ELF-1 (cell line): ENCODE measurements at places on chromosomes 4 and X.

- no peak for DNase-seq
Observed at GRCh38 chr4:98528882-98529281, 129.5 kb downstream of the TSPAN5 start.

DNA sequence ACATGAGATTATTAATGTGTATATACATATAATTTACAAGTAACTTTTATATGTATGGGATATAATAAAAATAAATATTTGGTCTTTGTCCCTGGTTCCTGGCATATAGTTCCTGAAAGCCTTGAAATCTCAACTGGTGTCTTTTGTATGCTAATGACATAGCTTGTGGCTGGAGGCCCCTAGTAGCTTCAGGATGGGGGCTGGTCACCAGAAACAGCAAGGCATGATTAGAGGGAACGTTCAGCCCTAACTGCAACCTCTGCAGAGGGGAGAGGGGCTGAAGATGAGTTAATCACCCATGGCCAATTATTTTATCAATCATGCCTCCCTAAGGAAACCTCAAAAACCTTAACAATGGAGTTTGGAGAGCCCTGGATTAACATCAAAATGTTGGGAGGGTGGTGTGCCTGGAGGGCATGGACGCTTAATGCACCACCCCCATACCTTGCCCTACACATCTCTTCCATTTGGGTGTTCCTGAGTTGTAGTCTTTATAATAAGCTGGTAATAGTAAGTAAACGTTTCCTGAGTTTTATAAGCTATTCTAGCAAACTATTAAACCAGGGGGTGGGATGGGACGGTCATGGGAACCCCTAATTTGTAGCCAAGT is 21.3 kb downstream of the PIN4 start:
- peak; percentile 48 for DNase-seq

DNA sequence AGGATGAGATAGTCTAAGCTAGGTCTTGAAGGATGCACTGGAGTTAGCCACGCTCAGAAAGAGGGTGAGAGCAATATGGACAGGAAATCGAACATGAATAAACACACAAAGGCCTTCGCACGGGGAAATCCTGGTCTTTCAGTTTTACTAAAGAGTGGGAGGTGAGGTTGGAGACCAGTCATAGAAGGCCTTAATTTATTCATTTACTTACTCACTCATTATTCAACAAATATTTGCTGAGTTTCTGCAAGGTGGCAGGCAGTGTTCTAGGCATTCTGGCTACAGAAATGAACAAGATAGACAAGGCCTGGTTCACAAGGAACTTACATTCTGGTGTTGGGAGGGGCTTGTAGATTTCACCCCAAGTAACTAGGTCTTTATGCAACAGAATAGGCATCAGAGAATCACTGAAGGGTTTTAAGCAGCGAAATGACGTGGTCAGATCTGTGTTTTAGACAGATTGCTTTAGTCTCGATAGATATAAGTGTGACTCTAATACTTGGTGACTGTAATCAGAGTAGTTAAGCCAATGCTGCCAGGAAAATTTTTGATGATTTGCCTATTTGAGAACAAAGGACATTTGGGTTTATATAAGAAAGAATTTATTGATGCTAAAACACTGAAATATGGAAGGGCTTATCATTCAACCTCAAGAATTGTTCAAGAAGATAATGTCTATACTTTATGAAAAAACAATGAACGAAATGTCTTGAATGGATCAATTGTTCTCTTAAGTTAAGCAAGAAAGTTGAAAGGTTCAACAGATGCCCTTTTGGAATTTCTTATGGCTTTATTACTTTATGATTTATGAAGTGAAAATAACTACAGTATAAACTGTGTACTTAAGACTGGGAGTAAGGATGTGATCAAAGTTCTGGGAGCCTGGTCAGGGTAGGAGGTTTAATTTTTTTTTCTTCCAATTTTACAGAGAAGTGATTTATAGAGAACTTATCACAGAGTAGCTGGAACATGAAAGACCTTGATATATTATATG is 184.4 kb upstream of the CASK start:
- no peak for DNase-seq

DNA sequence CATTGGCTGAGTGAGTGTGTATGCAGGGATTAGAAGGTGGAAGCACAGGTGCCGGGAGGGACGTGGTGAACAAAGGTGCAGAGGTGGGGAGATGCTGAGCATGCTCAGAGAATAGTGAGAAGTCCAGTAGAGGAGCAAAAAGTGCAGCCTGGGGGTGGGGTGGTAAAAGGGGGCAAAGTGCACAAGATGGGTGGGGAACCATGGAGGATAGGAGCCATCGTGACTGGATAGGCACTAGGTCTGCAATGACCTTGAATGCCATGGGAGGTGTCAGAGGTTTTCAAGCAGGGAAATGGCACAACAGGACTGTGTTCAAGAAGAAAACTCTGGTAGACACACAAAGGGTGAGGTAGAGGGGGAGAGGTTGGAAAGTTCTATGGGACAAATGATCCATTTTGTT is 6.6 kb upstream of the DDX3X start:
- DNase-seq = no peak

- peak; percentile 86 for DNase-seq
Observed at GRCh38 chr4:119598521-119598920, 30.1 kb downstream of the PDE5A start.

DNA sequence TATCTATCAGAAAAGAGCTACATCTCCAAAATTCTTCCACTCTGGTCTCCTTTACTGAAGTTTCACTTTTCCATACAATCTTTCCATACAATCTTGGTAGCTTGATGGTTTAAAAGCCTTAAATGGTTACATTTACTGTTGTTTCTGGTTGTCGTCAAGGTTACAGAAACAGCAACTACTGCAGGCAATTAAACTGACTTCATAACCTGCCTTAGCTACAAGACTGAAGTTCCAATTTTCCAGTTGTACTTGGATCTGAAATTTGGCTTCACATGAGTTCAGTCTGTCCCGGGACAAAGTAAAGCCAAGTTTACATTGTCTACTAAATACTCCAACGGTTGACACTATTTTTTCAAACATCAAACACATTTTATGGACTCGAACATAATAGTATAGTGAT is 326.4 kb downstream of the ANKRD50 start:
- DNase-seq = no peak

- no peak for DNase-seq
Observed at GRCh38 chr4:100117750-100118149, 72.5 kb downstream of the DDIT4L start.

- DNase-seq = peak; percentile 10
Observed at GRCh38 chr4:83197555-83198235, 83.2 kb upstream of the PLAC8 start.
